NCI-H446 (cell line): ENCODE measurements at places on chromosomes 4 and X.

DNA sequence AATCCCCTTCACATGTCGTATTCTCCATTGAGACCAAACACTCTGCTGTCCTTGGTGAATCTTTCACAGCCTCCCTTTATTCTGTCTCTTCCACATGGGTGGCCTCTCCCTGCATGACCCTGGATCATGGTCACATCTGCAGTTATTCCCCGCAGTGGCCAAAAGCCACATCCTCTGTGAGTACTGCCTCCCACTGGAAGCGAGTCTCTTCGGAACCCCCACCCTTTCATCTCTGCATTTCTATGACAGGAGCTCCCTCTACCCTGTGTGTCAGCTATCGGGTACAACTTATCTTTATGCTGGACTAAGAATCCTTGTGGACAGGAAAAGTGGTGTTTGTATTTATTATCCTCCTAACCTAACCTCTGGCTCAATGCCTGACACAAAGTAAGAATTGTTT, 48.6 kb upstream of the SHISA3 start:
- DNase-seq = no peak

- DNase-seq = peak; percentile 7
Observed at GRCh38 chr4:52780617-52781354, 29.6 kb upstream of the ERVMER34-1 start.

DNA sequence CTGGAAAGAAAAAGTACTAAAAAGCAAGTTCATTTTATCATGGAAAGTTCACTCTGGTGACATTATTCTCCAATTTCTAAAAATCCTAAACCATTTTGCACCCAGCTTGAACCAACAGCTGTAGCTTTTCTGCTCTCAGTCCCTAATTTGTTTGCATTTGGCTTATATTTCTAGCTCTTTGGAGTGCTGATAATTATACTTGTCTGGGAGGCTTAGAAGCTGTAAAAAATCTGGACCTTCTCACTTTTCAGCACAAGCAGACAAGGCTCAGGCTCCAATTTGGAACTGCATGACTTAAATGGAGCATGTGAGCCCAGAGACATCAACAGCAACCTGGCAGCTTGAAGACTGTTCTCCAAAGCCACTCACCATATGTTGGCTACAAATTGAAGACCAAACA, 170.9 kb upstream of the PCDH18 start:
- DNase-seq = peak; percentile 65

DNA sequence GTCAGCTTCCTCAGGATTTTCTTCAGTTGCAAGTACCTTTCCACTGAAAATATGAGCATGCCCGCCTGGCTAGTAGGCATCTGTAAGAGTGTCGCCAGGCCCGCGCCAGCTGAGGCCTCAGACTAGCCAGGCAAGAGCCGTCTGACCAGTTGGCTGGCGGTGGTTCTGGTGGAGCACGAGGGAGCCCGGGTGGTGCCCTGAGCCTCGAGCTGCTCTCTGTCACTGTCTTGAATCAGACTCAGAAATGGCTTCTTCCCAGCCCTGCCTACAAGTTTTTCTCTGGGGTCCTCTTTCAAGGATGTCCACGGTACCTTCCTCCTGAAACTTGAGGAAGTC, 11.9 kb downstream of the GRPEL1 start:
- DNase-seq = no peak

DNA sequence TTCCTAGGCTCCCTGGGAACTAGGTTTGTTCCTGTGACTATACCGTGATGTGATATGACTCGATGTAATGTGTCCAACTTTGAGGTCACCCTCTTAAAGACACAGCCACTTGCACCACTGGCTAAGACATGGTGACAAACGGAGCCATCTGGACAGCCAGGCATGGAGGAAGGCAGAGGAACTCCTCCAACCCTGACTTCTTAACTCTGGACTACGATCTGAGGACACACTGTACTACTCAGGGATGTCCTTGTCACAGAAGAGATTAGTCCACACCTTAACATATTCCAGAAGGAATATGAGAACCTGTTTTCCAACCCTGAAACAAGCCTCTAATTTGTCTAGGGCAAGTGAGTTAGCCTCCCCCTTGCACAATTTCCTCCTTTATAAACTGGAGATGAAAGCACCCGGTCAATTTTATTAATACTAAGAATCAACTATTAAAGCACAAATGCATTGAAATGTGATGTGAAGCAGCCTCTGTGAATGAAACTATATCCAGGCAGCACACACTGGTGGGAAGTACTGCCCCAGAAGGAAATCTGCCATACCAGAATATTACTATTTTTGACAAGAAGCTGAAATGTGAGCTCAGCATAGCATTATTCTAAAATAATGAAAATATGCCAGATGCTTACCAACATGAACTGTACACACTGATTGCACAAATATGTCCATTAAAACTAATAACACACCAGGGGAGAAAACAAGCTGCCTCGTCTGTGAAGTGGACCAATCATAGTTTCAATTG, 47.3 kb downstream of the TSPAN5 start:
- DNase-seq = no peak

- no peak for DNase-seq
Observed at GRCh38 chr4:107877361-107877760, 52.6 kb downstream of the SGMS2 start.

DNA sequence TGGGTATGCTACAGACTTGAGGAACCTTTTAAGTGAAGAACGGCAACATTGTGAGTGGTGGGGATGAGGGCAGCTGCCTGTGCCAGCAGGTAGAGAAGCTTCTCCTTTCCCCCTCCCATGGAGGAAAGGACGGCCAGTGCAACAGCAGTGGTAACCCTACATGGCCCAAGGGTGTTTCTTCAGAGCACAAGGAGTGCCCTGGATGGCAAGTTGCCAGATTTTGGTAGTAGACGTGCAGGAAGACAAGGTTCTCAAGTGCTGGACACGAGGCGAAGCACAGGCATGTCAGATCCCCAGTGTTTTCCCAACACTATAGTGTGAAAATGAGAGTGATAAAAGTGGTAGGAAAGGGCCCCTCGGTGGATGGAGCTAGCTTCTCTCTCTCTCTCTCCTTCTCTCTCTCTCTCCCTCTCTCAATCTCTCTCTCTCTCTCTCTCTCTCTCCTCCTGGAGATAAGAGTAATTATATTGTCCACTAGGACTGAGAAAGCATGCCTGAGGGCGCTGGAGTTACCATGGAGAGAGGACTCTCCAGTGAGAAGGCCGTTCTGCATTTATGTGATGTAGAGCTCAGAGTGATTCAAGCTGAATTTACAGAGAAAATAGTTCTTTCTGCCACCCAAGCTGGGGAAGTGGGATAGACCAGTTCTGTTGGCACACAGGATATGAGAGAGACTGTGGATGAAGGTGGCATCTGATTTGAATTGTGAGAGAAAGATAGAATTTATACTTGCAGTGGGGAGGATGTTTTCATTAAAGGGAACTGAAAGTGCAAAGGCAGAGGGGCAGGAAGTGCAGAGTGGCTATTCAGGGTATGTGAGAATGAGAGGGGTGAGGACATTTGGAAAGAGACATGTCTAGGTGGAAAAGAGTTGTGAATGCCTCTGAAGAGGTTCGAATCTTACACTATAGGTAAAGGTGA, 25.7 kb upstream of the TRPC3 start:
- no peak for DNase-seq

DNA sequence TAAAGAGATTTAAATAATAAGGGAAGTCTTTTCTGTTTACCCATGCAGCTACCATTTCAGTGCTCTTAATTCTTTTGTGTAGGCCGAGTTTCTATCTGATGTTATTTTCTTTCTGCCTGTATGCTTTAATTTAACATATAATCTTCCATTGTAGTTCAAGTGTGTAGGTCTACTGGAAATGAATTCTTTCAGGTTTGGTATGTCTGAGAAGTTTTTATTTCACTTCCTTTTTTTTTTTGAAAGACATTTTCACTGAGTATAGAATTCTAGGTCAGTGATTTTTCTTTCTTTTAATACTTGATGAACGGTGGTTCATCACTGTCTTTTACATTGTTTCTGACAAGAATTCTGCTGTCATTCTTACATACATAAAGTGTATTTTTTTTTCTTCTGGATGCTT, 42.1 kb downstream of the VAMP7 start:
- no peak for DNase-seq

DNA sequence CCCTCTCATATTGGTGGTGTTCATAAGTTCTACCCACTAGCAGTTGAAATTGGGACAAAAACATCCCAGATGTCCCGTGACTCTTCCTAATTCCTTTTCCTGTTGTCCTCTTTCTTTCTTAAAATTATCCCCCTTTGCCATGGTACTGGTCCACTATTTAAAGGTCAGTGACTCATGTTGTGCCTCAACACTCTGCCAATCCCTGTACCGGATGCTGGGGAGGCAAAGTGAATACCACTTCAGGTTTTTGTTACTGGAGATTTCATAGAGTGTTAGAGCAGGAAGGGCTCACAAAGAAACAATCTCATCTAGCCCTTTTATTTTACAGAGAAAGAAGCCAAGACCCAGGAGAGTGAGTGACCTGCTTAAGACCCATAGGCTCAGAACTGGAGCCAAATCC, 24.6 kb downstream of the SEPTIN11 start:
- DNase-seq = no peak

GRCh38 chrX:140509468-140510305, 4.8 kb upstream of the SOX3 start:
- DNase-seq = no peak

GRCh38 chrX:132848296-132848970, 110.0 kb downstream of the HS6ST2 start:
- DNase-seq = no peak

- no peak for DNase-seq
Observed at GRCh38 chr4:163161536-163162205, 5.0 kb downstream of the NAF1 start.

DNA sequence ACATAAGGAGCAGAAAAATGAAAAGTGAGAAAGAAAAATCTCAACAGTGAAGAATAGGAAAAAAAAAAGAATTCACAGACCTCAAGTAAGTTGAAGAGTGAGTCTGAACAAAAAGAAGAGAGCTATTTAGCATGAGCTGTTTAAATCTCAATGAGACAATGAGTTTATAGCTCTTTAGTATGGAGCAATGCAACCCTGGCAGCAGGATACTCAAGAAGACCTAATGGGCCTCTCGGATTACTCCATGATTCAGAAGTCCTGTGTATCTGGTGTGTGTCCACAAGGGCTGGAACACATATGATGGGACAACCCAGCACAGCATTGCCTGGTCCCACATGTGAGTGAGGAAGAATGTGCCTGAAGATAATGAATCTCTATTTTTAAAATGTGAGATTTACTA, 563.1 kb upstream of the INTU start:
- no peak for DNase-seq

GRCh38 chr4:15042529-15043167, 40.4 kb downstream of the CPEB2 start:
- no peak for DNase-seq

DNA sequence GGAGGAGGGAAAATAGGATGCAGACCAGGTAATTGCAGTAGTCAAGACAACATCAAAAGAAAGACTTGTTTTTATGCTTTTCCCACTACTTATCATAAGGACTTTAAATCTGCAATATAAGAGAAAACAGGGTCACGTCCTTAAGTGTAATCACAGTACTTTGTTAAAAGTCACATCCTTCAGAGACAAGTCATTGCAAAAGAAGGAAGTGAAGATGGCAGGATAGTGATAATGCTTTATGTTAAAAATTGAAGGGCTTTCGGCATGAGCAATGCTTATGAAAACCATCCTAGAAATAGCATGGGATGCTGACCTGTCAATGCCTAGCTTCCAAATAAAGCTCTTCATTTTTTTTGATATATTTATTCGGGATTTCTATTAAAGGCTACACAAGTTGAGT, 110.2 kb upstream of the TENM3 start:
- DNase-seq = no peak

DNA sequence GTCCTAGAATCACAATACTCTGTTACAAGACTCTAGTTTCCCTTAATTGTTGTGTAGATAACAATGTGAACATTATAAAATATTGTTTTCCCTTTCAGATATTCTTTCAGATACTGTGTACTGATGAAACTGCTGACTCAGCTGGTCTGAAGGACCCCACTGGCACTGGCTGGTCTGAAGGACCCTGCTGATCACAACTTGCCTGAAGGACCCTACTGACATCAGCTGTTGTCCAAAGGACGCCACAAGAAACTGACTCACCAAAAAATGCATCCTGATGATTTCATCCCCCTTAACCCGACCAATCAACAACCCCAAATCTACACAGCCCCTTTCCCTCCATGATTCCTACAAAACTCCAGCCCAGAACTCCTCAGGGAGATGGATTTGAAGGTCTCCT, 258.8 kb upstream of the GNPDA2 start:
- DNase-seq = no peak

DNA sequence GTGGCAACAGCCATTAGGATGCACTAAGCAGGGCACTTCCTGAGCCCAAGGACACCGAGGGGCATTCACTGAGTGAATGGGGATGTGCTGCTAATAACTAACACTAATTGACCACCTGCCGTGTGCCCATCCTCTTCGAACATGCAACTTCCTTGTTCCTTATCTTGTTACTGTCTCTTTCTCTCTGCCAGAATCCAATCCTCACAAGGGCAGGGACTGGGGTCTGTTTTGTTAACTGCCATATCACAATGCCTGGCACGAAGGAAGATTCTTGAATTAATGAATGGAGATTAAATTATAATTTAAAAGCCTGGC, 1.3 kb downstream of the ERAS start:
- DNase-seq = no peak

DNA sequence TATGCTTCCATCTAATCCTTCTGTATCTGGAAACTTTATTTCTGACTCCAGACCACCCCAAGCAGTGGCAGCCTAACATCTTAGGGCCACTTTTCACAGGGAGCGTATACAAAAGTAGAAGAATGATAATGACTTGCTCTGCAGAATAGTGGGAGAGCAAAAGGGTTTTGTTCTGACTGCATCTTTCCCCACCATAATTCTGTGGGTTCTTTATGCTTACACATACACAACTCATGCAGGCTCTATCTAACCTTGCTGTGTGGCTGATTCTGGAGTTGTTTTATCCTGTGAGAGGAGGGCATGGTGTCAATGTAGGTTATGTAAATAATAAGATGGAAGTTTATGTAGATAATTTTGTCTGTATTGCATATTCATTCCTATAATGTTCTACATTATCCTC, 42.4 kb upstream of the NDNF start:
- no peak for DNase-seq

DNA sequence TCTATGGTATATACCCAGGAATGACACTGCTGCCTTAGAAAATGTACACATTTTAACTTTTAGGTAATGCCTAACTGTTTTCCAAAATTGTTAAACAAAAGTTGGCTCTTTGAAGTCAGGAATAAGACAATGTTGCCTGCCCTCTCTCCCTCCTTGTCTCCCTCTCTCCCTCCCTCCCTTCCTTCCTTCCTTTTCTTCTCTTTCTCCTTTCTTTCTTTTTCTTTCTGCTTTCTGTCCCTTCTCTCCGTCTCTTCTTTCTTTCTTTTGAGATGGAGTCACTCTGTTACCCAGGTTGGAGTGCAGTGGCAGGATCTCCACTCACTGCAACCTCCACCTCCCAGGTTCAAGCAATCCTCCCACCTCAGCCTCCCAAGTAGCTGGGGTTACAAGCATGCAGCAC, 4.6 kb upstream of the TMA16 start:
- no peak for DNase-seq

- DNase-seq = no peak
Observed at GRCh38 chrX:43218198-43218597, 437.9 kb upstream of the MAOA start.
